HFF-Myc (cell line): ENCODE measurements at places on chromosomes 6 and 20.

GRCh38 chr6:42460883-42461282 is 9.2 kb upstream of the TRERF1 start:
- DNase-seq = no peak

DNA sequence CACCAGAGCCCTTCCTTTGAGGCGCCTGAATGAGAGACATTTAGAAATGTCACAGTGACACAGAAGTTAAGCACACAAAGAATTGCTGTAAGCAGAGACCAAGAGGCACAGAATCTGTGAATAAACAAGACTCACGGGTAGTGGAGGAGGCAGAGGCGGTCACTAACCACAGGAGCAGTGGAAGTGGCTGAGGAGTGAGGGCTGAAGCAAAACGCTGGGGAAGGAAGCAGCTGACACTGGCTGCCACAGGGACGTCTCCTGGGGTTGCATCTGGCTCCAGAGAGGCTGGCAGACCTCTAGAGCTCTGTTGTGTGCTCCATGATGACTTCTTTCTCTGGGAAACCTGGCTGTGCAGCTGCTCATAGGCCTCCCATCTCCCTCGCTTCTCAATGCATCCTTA is 65.0 kb upstream of the SLC2A12 start:
- no peak for DNase-seq

DNA sequence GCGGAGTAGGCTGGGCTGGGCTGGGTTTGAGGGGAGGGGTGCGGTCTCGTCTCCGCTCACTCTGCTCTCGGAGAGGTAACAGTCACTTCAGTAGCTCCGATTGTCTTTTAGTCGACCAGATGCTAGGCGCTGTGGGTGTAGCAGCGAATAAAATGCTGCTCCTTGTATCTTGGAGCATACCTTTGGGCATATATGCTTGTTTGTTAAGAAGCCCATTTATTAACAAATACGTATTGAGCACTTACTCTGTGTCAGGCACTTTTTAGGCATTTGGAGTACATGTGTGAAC is 545 bp downstream of the ACTR5 start:
- DNase-seq = no peak

DNA sequence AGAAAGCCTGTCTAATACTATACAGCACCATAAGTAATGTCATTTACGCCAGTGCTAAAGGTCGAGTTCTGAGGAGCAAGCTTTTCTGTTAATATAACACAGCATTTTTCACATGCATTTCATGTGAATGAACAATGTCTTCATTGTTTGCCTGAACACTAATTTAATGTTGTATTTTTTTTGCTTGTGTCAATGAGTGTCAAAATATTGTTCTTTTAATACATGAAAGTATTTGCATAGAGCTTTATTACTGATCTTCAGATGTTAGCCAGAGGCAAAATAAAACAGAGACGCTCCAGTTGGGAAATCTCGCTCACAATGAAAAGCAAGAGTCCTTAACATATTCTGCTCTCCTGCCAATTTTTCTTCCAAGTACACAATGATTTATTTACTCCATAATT is 151.8 kb downstream of the FOXC1 start:
- DNase-seq = no peak

- DNase-seq = no peak
Observed at GRCh38 chr6:168012431-168013249, 15.2 kb downstream of the KIF25 start.

GRCh38 chr6:74768120-74768519 is 437.7 kb downstream of the COL12A1 start:
- no peak for DNase-seq

GRCh38 chr20:51910321-51911050 is 108.2 kb upstream of the SALL4 start:
- no peak for DNase-seq

DNA sequence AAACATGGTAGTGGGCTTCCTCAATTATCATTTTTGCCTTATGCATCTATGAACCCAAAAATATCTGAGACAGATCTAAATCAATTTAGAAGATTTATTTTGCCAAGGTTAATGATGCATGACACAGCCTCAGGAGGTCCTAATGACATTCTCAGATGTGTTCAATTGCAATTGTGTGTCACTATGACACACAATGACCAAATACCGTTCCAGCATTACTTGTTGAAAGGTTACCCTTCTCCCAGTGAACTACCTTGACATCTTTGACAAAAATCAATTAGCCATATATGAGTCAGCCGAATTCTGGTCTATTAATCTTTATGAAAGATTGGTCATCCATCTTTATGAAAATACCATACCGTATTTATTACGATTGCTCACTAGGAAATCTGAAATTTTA is 592.5 kb upstream of the GJE1 start:
- DNase-seq = no peak
